Fibroblast of skin of left quadriceps (primary cell): ENCODE measurements at places on chromosomes 11 and 22.

- DNase-seq, result no peak
Observed at GRCh38 chr11:47469361-47470179, 20.6 kb upstream of the RAPSN start.

DNA sequence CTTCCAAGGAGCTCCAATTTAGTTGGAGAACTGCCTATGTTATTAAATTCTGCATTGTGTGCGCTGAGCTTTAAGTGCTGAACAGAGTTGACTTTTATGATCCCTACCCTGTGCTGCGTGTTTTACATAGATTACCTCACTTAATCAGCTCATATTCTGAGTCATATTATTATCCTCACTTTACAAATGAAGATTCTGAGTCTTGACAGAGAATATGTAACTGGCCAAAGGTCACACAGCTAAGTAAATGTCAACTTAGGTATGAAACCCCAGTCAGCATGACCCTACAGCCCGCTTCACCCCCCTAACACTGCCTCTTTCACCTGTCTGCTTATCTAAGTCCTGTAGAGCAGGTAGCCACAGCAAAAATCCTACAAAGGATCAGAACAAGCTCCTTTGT lies 19.8 kb upstream of the TMPRSS5 start:
- no peak for DNase-seq

GRCh38 chr22:28826921-28827320 lies 26.6 kb upstream of the XBP1 start:
- no peak for DNase-seq

GRCh38 chr11:93917673-93918072 lies 67.3 kb upstream of the VSTM5 start:
- no peak for DNase-seq

- no peak for DNase-seq
Observed at GRCh38 chr11:61537326-61537725, 28.8 kb downstream of the LRRC10B start.

- DNase-seq, result no peak
Observed at GRCh38 chr11:16959602-16960001, 54.6 kb downstream of the PLEKHA7 start.

DNA sequence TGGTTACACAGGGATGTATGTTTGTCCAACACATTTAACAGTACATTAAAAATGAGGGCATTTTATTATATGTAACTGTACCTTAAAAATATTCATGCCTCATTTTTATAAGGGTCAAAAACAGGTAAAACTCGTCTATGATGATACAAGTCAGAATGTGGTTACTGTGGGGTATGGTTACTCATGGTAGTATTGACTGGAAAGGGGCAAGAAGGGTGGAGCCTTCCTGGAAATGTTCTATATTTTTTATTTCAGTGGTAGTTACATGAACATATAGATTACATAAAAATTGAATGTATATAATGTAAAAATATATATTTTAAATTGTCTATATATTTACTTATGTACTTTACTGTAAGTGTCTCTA lies 99.8 kb downstream of the STIM1 start:
- no peak for DNase-seq

DNA sequence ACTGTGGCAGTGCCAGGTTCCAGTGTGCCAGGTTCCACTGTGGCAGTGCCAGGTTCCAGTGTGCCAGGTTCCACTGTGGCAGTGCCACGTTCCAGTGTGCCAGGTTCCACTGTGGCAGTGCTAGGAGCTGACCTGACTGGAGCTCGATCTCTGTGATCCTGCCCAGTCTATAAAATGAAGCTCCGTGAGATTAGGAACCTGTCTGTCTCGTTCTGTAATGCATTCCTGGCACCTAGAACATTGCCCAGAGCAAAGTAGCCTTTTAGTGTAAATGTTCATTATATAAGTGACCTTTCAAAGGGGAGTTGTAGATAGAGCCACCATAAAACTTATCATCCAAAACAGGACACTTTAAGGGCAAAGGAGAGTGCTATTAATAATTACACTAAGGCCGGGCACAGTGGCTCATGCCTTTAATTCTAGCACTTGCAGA lies 36.0 kb downstream of the ART5 start:
- no peak for DNase-seq

DNA sequence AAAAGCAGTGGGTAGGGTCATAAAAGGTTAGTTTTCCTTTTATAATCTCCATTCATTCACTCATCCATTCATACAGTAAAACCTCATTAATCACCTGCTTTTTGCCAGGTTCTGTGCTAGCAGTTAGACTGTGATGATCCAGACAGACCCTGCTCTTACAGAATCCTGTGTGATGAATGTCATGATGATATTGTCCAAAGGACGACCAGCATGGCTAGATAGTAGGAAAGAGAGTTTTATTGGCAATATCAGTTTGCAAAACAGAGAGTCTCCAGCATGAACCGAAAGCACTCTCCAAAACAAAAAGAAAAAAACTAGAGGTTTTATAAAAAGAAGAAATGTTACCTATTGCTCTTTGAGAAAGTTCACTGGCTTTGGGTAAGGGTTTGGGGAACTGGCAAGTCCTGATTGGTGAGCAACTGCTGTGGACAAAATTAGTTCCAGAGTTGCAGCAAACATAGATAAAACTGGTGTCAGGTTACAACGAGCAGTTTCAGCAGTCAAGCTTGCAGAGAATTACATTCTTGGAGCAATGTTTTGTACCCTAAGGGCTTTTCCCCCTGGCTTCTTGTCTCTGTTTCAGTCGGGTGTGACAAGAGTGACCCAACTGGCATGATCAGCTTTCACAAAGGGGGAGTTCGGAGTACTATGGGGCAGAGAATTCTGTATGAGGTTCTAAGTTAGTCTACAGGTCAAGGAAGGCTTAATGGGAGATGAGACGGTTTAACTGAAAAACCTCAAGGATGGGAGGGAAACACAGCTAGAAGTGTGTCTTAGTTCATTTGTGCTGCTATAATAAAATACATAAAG lies 58.3 kb downstream of the HSD17B12 start:
- peak; percentile 62 for DNase-seq

DNA sequence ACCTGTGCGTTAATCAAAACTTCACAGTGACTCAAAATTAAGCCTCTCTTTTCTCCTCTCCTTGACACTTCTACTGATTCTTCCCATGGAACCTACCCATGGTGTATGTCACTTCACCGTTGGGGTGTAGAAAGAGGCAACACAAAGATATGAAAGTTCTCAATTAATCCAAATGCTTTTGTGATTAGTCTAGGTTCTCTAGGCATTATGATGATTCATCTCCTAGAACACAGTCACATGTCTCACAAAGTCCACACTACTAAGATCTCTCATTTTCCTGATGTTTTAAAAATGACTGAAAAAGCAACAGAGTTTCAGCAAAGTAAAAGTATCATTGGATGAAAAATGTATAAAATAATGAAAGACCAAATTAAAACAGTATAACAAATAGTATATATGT lies 13.7 kb upstream of the SCGB2A2 start:
- no peak for DNase-seq

- DNase-seq, result no peak
Observed at GRCh38 chr11:621838-622237, 2.9 kb downstream of the CDHR5 start.

GRCh38 chr11:130574740-130575139 lies 126.3 kb downstream of the ADAMTS15 start:
- DNase-seq, result no peak

- DNase-seq, result no peak
Observed at GRCh38 chr11:79049741-79050179, 391.1 kb downstream of the TENM4 start.

DNA sequence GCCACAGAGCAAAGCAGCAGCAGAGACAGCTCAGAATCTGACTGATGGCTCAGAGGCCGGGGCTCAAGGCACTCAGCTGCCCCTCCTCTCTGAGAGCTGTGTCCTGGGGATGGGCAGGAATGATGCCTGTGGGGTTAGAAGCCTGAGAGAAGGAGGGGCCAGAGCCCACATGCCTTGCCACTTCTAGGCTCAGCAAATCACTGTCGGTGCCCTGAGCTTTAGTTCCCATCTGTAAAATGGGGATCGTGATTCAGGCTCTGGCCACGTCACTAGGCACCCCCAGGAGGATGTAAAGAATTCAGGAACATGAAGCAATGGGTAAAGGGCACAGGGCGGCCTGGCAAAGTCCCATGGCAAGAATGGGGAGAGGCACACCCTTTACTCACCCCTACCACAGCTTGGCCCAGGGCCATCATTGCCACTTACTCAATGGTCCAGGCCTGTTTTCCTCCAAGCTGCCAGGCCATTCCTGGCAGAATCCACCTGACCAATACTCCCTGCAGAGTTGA lies 3.4 kb upstream of the CDC42EP2 start:
- DNase-seq, result no peak

DNA sequence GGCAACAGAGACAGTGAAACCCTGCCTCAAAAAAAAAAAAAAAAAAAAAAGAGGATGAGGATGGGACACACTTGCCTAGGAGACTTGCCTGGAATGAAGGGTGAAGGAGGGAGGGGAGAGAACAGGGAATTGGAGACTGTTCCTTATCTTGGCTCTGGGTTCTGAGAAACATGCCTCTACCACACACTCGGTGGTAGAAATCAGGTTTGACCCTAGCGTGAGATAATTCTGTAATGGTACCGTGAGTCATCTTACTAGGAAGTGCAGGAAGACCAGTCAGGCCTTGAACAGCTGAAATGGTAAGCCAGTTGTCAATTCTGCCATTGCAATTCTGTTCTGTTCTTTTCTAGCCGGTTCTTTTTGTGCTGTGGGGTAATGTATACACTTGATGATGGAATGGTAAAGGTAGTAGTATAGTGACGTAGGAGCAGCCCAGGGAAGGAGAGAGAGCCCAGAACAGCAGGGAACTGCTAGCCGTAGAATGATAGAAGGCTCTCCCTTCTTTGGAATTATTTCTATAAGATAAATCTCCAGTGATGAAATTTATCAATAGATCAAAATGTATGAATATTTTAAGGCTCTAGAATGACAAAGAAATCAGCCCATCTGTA lies 3.9 kb upstream of the AMBRA1 start:
- no peak for DNase-seq

DNA sequence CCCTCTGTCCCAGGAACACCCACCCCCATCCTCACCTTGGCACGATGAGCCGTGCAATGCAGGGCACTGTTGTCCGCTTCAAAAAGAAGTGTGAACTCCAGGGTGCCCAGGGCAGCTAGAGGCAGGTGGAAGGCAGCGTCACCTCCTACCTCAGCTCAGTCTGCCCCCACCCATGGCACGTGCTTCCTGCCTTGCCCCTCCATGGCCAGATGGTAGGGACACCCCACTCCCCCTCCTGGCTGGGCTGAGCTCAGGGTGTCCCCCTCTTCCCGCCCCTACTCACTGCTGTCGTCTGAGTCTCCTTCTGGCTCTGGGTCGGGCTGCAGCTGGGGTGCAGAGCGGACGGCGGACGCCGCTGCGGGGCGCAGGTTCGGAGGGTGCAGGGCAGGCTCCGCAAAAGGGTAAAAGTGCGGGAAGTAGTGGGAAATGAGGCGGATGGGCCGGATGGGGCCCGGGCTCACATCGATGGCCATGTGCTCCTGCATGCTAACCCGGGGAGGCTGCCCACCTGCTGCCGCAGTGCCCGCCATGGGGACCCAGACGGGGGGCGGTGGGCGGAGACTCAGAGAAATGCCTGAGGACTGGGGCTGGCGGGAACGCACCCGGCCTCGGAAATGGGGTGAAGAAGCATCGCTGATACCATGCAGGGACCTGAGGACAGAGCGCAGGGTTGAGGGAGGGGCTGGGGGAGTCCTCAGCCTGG lies 9.1 kb downstream of the NDUFV1 start:
- no peak for DNase-seq

GRCh38 chr11:26483108-26483507 lies 89.0 kb downstream of the MUC15 start:
- DNase-seq, result peak; percentile 10

GRCh38 chr11:100635194-100635593 lies 51.9 kb upstream of the ARHGAP42 start:
- DNase-seq, result no peak

DNA sequence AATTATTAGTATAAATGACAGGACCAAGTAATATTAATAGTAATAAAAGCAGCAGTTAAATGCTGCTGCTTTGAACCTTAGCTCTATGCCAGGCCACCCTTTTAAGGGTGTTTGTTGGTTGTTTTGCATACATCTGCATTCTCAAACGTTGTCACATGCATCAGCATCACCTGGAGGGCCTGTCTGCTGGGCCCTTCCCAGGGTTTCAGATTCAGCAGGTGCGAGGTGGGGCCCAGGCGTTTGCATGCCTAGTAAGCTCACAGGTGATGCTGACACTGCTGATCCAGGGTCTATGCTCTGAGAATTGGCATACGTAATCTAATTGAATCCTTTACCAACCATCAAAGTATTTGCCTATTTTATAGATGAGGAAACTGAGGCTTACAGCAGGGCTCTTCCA lies 246.5 kb downstream of the CADM1 start:
- DNase-seq, result no peak

- DNase-seq, result no peak
Observed at GRCh38 chr22:26891429-26891828, 234.0 kb downstream of the MIAT start.

GRCh38 chr11:71145988-71146824 lies 106.2 kb downstream of the SHANK2 start:
- no peak for DNase-seq

- DNase-seq, result no peak
Observed at GRCh38 chr11:16215352-16215751, 141.0 kb downstream of the SOX6 start.

- DNase-seq, result no peak
Observed at GRCh38 chr22:45298934-45299505, 10.7 kb upstream of the FAM118A start.

GRCh38 chr11:124763156-124763947 lies 1.3 kb upstream of the ESAM start:
- DNase-seq, result peak; percentile 20

DNA sequence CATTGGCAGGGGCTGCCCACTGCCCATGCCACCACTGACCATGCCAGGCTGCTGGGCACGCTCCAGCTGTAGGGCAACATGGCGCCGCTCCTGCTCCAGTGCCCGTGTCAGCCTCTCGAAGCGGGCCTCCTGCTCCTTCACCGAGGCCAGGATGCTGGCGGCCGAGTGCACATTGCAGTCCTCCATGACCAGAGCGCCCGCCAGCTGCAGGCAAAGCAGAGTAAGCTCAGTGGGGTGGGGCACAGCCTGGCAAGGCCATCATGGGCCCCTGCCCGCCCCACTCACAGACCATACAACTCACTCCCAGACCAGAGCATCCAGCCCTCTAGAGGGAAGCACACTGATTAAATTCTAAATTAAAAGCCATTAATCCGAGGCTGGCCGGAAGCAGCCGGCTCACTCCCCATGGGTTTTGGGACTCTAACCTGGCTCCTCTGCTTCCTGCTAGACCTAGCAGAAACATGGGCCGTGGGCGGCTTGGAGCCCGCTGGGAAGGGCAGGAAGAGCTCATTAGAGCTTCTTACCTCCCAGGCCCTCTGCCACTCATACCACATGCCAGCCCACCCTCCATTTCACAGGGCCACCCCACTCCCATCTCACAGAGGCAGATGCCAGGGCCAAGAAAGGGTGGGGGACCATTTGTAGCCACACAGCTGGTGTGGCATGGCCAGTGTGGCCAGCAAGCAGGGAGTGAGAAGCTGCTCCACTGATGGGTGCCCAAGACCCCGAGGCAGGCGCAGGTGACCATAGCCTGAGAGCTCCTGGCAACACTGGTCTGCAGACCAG lies 25.8 kb downstream of the ARVCF start:
- no peak for DNase-seq
